Right ventricle myocardium superior (tissue), 1 donor: ENCODE measurements at places on chromosomes 16 and 17.

DNA sequence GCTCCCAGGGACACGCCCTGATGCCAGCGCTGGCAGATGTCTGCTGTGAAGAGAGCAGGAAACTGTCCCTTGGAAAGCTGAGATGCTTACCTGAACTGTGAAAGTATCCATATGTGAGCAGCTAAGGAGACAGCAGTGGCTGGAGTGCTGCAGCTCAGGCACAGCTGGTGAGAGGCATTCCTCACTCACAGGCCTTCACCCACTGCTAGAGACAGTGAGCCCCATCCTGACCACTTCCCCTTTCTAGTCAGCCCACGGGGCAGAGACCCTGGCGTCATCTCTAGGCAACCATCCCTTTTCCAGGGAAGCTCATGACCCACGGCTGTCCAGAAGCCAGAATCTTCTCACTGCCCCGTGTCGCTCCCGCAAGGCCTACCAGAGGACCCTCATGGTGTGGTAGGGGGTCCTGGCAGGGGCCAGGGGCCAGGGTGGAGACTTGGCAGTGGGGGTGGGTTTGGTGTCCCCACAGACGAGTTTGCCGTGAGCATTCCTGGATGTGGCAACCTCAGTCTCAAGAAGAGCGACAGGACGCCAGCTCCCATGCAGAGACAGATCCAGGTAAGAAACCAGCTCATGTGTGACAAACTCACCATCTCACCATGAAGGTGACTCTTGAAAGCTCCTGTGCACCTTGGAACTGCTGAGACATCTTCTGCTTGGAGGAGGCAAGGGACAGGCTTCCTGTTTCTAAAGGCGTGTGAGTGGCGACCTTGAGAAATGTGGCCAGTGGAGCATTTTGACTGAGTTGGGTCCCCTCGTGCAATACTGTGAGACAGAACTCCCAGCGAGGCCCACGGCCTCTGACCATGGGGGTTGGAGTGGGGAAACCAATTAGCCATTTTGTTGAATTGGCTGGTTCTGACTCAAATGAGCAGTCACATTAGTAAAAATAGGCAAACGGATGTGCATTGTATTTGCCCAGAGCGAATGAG lies at the start of gene SCIMP:
SCIMP (minus strand) TSS at position 216 of the 932 bp plus-strand sequence; CDS start at position 111, 105 bp downstream.
- no peak for DNase-seq

DNA sequence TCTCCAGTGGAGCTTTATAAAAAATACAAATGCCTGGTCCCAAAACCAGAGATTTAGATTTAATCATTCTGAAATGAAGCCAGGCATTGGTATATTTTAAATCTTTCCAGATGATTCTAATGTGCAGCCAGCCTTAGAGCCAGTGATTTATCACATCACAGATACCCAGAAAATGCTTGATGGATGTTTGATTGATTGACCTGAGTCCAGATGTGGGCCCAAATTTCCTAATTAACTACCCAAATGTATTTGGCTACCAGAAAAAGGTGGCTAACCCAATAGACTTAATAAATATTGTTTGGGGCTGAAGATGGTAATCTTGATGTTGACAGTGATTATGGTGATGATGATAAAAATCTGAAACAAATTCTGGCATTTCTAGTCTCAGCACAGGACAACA lies 93.1 kb downstream of the ABCC12 start:
- no peak for DNase-seq

- DNase-seq, result no peak
Observed at GRCh38 chr16:85894266-85894665, 4.7 kb upstream of the IRF8 start.

DNA sequence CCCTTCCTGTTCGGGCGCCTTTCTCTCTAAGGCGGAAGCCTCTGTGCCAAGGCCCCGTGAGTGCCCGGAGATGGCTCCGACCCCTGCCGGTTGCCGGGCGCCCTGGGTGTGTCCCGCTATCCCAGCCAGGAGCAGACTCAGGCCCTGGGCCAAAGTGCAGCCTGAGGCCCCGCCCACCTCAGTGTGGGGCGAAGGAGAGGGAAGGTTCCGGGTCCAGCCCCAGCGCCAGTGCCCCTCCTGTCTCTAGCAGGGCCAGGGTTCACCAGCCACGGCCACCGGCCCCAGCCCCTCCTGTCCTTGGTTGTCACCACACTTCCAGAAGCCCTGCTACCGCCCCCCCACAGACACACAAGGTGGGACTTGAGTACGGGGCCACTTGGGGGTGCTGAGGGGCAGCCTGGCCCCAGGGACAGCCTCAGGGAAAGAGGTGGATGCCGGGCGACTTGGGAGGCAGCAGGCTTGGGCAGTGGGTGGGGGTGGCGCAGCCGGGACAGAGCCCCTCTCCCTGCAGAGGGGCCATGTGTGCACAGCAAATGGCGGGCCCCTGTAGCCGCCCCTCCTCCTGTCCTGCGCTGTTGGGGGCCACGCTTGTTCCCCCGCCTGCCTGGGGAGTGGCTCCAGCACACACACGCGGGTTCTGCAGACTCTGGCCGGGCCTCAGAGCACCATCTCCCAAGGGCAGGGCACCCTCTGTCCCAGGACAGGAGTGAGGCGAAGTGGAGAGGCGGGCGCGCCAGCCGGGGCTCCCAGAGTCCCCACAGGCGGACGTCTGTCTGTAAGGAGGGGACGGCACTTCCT lies 6.0 kb downstream of the C1QTNF8 start:
- DNase-seq, result peak; percentile 86

DNA sequence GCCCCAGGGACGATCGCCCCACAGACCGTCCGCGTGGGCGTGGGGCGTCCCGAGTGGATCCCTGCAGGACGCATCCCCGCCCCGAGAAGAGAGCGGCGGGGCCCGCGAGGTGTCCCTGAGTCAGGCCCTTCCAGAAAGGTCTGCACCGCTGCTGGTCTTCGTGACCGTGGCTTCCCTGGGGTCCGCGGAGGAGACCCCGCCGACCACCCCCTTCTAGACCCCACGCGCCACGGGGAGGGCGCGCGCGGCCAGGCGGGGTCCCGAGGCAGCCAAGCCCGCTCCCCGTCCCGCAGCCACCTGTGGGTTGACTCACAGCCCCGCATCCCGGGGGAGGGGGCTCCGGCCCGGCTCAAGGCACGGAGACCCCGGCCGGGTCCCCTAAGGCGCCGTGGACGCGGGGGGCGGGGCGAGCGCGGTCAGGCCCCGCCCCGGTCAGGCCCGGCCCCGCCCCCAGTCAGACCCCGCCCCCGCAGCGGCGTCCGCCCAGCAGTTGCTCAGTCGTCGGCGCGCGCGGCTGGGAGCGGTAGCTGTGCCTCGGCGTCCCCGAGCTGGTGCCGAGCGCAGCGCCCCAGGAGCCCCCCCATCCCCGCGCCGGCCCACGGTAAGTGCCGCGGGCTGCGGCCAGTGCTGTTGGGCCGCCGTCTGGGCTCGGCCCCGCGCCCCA lies at the start of gene BAIAP3:
BAIAP3 (plus strand) TSS at position 497 of the 664 bp plus-strand sequence. CDS start 4,905 bp downstream, outside the sequence.
- peak; percentile 63 for DNase-seq

- DNase-seq, result no peak
Observed at GRCh38 chr17:62064029-62064790, 868 bp downstream of the MED13 start.

DNA sequence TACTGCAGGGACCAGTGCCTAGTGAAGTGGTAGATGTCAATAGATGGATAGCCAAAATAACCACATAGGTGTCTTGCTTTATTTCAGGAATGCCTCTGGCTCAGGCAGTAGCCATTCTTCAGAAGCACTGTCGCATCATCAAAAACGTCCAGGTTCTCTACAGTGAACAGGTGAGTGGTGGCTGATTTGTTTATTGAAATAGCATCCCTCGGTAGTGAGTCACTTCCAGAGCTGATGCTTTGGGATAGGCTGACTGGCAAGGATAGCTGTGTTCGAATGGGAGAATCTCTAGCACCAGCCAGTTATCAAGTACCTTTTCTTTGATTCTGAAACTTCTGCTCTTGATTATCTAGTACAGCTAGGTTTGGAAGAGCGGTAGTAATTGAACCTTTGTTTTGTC lies 10.3 kb downstream of the PHAF1 start:
- no peak for DNase-seq

- DNase-seq, result peak; percentile 73
Observed at GRCh38 chr16:49112754-49113153, 168.9 kb downstream of the CBLN1 start.
